NCI-H1048 (cell line): ENCODE measurements at places on chromosomes 12 and 14.

DNA sequence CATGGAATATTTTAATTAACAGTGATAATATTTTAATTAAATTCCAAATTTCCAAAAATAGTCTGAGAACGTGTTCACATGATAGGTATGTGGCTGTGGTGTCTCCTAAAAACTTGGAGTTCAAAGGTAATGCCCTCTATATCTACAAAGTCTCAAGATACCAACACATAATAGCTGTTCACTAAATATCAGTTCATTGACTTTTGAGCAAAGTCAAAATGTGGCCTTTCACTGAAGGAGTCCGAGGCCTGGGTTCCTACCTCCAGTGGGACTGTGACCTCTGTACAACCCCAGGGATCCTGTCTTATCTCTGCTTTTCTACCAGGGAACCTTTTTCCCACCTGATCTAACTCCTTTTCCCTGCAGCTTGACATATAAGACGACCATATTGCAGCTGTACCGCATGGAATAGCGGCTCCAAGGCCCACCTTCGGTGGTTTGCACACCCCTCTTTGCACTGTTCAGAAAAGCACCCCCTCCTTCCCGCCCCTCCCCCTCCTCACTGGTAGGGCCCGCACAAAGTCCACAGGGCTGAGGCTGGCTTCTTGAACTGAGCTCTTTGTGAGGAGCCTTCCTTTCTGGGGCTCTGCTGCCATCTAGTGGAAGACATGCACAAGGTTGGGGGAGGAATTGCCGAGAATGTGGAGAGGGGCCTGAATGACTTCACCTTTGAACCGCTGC lies 3.1 kb downstream of the CCND2 start:
- peak; percentile 33 for DNase-seq

DNA sequence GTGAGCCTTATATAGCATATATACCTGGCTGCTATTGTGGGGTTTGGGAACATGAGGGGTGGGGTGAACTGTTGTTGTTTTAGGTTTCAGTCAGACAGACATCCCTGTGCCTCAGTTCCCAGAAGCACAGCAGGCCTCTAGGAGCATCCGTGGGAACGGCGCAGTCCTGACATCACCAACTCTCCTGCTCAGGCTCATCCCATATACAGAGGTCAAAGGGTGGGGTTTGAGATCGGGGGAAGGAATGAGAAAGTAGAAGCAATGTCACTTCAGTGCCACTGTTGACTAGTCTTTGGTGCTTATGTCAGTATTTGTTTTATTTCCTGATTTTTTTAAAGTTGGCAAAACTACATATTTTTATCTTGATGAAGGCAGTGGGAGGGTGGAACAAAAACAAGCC lies 43.1 kb upstream of the A2ML1 start:
- DNase-seq: no peak

DNA sequence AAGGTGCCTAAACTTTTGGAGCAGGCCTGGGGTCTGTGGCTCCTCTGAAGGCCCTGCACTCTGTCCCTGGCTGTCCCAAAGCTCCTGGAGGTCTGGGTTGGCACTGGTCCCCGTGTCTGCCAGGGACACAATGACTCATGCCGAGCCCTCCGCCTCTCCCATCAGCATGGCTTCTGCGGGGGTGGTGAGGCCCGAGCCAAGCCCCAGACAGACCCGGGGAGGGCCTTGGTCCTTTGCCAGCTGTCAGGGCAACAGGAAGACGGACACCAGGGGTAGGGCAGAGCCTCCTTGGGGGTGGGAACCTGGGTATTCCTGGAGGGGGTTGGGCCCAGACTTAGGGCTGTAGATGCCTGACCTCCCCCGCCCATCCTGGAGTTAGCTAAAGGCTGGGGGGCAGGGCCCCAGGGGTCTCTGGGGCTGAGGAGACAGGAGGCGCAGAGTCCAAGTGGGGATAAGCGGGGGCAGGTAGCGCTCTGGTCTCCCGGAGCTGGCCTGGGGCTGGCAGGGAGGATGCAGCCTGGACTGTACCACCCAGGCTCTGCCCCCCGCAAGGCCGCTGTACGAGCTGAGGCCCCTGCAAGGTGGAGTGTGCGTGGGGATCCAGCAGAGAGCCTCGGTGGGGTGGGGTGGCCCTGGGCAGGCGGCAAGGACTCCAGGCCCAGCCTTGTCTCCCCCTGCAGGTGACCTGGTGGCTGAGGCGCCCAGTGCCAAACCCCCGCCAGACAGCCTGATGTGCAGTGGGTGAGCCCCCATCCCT lies 16.4 kb upstream of the PUS1 start:
- no peak for DNase-seq

- DNase-seq: no peak
Observed at GRCh38 chr14:88384718-88385117, 739 bp upstream of the SPATA7 start.

GRCh38 chr12:25937096-25937495 lies 21.4 kb upstream of the RASSF8 start:
- DNase-seq: no peak
